ENCODE measurements at places on chromosomes 6 and 20. TPM values are rescaled to one million over a fixed set of nuclear protein-coding genes. Genes with fewer than 3 reads are reported as not detected.

DNA sequence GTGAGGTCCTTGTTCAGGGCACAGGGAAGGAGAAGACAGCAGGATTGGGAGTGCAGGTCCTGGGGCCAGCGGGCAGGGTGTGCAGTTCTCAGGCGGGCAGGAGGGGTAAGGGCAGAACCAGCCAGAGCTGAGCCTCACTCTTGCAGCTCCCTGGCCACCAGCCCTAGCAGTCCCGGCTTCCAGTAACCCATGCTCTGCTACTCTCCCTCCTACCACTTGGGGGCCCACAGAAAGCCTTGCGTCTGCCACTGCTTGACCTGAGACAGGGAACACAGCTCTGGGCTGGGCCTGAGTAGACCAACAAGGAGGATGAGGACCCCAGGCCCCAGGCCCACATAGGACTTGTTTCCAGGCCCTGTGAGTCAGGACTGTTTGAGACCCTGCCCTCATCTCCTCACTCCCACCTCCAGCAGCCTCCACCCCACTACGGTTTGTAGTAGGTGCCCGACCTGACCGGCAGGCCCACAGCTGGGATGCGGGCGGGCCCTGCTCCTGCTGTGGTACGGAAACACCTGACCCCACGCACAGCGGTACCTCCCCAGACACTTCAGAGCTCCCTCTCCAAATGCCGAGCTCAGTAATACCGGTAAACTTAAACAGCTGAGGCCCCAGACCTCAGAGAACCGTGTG, 39.2 kb downstream of the KCNK5 start:
- no peak overlapping the region for H3K27ac ChIP-seq
- H3K27me3 ChIP-seq = no peaks in the 10 kb centered on the region
- no peaks in the 10 kb centered on the region for H3K4me1 ChIP-seq
- H3K4me3 ChIP-seq = no peak overlapping the region
- H3K36me3 ChIP-seq = peaks cover 44% of the 10 kb centered on the region

DNA sequence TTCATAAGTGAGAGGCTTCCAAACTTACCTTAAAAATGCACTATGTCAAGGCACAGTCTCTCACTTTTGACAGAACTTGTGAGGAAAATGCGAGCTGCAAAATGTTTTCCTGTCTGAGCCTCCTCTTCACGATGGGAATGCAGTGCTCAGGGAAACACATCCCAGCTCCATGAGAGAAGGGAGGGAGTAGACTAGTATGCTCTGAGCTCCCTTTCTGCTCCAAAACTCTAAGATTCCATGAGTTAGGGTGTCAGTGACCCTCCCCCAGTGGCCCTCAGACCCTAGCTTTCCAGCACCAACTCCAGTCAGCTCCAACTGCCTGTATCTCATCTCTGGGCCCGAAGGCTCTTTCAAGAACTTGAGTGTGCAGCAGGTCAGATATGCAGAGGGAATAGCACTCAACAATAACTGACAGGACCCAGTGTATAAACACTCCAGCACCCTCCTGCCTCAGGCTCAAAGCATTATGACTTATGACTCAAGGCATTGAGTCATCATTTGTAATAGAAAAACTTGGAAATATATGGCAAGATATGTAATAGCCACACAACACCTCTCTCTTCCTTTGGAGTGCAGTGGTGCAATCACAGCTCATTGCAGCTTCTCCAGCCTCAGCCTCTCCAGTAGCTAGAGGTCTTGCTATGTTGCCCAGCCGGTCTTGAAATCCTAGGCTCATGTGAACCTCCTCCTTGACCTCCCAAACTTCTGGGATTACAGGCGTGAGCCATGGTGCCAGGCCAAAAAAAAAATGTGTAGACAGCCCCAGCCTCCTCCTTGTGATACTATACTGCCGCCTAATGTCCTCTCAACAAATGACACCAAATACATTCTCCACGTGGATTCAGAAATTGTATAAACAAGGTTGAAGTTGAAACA, 16.7 kb upstream of the ENTPD6 start:
- no peak overlapping the region for H3K4me3 ChIP-seq
- no peaks in the 10 kb centered on the region for H3K27me3 ChIP-seq
- no peaks in the 10 kb centered on the region for H3K36me3 ChIP-seq
- H3K4me1 ChIP-seq = no peaks in the 10 kb centered on the region
- peak; percentile 48 for DNase-seq

DNA sequence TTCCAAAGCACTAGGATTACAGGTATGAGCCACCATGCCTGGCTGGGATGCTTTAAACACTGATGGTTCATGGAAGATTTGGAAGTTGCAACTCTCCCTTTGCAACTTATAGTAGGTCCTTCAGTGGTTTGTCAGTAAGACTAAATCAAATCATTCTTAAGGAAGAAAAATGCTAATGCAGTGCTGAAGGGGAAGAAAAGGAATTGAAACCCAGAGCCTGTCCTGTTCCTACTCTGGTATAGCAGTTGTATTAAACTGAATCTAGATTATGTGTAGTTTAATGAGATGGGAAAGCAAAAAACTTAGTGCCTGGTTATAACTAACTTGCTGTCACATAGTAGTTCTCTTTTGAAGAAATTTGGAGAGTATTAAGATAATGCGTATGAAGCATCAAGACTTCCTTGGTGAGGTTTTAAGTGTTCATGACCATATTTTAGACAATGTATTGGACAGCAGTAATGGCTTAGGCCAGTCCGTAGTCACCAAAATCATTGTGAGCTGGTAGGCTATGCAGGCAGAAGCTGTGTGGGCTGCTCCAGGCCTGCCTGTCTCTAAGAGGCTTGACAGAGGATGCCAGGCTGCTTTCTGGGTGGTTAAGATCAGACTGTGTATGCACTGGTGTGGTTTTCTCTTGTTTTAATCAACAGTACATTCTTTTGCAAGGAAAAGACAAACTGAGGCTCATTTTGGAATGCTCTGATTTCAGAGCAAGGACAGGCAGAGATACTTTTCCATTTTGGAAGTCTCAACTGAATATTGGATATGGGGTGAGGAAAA, 14.0 kb downstream of the PAQR8 start:
- H3K27ac ChIP-seq = no peak overlapping the region
- DNase-seq = no peak
- H3K4me1 ChIP-seq = no peaks in the 10 kb centered on the region
- H3K36me3 ChIP-seq = no peaks in the 10 kb centered on the region
- H3K4me3 ChIP-seq = no peak overlapping the region

DNA sequence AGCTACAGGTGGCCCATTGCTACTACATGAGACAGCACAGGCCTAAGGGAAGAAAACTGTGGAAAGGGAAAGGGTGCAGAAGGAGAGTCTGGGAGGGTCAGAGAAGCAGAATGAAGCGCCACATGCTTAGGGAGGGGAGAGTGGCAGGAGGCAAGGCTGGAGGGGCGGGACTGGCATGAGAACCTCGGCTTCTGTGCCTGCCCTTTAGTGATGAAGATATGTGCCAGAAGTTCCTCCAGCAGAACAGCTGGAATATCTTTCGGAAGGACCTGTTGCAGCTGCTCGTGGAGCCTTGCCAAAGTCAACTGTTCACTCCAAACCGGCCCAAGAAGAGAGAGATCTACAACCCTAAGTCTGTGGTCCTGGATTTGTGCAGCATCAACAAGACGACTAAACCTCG, 61.8 kb downstream of the CNBD2 start:
- no peaks in the 10 kb centered on the region for H3K27me3 ChIP-seq
- H3K4me3 ChIP-seq = no peak overlapping the region
- H3K4me1 ChIP-seq = no peaks in the 10 kb centered on the region
- no peak overlapping the region for H3K27ac ChIP-seq

GRCh38 chr6:106509420-106510089, 119.7 kb downstream of the RTN4IP1 start:
- H3K4me3 ChIP-seq = peak overlapping the region; percentile 59
- H3K4me1 ChIP-seq = peaks cover 2% of the 10 kb centered on the region
- peaks cover 56% of the 10 kb centered on the region for H3K27me3 ChIP-seq
- no peaks in the 10 kb centered on the region for H3K36me3 ChIP-seq

GRCh38 chr6:143504369-143504768, 7.2 kb downstream of the FUCA2 start:
- peaks cover 10% of the 10 kb centered on the region for H3K36me3 ChIP-seq
- H3K27me3 ChIP-seq = no peaks in the 10 kb centered on the region
- no peaks in the 10 kb centered on the region for H3K4me1 ChIP-seq
- no peak overlapping the region for H3K27ac ChIP-seq
- no peak for DNase-seq

Gene RBCK1
- 54.7 TPM for total RNA-seq

DNA sequence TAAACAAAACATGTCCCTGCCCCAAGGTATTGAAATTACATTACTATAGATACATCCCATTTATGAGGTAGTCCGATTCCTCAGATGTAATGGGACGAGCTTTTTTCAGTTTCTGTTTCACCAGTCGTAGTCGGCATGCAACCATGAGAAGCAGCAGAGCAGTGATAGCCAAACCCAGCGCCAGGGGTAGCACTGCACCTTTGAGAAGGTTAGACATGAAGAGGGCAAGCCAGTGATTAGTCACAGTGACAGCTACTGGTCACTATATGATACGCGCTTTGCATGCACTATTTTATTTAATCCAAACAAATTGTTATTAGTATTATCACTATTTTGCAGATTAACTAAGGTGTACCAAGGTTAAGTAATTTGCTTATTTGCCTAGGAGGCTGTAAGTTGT, 43.7 kb downstream of the LRP11 start:
- no peaks in the 10 kb centered on the region for H3K27me3 ChIP-seq
- H3K4me1 ChIP-seq = no peaks in the 10 kb centered on the region
- H3K27ac ChIP-seq = no peak overlapping the region

DNA sequence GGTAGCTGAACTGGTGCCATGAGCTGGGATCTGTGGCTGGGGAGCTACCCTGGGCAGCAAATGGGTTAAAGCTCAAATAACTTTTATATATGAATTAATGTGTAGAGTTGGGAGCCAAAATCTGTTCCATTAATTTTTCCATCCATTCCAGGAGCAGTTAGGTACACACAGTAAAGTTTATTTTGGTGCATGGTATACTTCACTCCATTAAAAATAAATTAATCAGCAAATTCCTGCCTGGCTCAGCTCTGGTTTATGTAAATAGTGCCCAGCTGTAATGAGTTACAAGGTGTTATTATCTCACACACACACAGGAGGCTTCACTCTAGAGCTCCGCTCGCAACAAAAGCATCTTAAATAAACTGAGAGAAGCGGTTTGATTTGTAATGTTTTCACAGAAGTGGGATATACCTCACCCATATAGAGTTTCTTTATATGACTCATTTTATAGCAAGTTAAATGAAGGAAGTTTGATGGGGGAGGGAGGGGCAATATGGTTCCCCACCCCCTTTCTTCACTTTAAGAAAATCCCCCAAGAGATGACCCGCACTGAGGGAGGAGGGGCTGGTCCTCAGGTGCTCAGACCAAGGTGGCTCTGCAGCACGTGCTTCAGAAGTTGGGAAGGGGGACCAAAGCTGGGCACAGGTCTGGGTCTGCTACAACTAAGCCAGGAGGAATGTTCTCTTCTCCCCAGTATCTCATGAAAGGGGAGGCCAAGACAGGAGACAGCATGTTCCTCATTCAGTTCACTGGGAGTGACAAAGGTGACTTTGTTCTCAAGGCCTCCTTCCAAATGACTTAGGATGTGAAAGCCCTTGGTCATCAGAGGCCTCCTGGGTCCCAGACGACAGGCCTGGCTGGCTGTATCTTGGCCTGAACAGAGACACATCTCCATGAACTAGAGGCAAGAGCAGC, 10.5 kb upstream of the FAM83C start:
- DNase-seq = no peak
- H3K4me1 ChIP-seq = 0 out of 2 replicates have a peak, but pooled peaks cover 4% of the 10 kb centered on the region
- H3K27me3 ChIP-seq = no peaks in the 10 kb centered on the region
- no peak overlapping the region for H3K27ac ChIP-seq

- H3K36me3 ChIP-seq = no peaks in the 10 kb centered on the region
- H3K27ac ChIP-seq = no peak overlapping the region
- no peak overlapping the region for H3K4me3 ChIP-seq
- H3K4me1 ChIP-seq = peaks cover 3% of the 10 kb centered on the region
- H3K27me3 ChIP-seq = no peaks in the 10 kb centered on the region
Measured at GRCh38 chr6:82589509-82590206, 226.0 kb downstream of the TPBG start.

Gene ITCH
- total RNA-seq = 45.2 TPM

Gene LPIN3
- total RNA-seq = 3.7 TPM

DNA sequence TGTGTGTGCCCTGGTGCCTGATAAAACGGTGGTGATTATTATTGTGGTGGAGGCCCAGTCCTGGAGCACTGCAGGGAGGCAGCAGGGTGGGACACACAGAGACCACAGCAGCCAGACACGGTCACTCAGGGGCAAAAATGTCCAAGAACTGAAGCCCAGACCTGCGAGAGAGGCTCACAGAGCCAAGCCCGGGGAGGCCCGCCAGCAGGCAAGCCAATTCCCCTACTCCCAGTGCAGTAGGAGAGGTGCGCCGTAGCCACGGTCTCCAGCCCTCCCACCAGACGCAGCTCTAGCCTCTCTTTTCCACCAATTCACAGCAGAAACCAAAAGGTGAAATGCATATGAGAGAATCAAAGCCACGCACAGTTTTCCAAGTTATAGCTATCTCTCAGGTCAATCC, 179.4 kb upstream of the TAB2 start:
- H3K4me3 ChIP-seq = no peak overlapping the region
- H3K27me3 ChIP-seq = no peaks in the 10 kb centered on the region

GRCh38 chr6:150328744-150329405, 39.9 kb upstream of the IYD start:
- no peaks in the 10 kb centered on the region for H3K4me1 ChIP-seq
- no peaks in the 10 kb centered on the region for H3K27me3 ChIP-seq
- H3K27ac ChIP-seq = no peak overlapping the region
- no peak overlapping the region for H3K4me3 ChIP-seq

GRCh38 chr6:136034422-136034821, 182.9 kb downstream of the PDE7B start:
- no peaks in the 10 kb centered on the region for H3K36me3 ChIP-seq
- no peak for DNase-seq
- no peak overlapping the region for H3K27ac ChIP-seq
- H3K4me3 ChIP-seq = no peak overlapping the region
- no peaks in the 10 kb centered on the region for H3K27me3 ChIP-seq

Gene BRPF3
- 42.3 TPM for total RNA-seq
